ENCODE measurements at places on chromosomes 7 and 10.

- DNase-seq: no peak
Measured at GRCh38 chr10:6912424-6912823, 332.3 kb upstream of the PRKCQ start.

GRCh38 chr10:91702620-91703019 lies 69.7 kb upstream of the PPP1R3C start:
- DNase-seq: no peak

DNA sequence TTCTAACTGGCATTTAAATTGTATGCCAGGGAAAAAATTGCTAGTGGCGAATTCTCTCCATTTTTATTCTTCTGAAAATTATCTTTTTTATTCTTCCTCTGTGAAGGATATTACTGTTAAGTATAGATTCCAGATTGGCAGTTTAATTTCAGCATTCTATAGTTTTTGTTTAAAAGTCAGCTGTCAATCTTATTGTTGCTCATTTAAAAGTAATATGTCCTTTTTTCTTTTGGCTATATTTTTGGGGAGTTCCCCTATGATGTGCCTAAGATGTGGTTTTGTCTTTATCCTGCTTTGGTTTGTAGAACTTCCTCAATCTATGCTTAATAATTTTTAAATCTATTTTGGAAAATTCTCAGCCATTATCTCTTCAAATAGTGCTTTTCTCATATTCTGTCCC lies 135.9 kb downstream of the ARHGAP12 start:
- DNase-seq: no peak

DNA sequence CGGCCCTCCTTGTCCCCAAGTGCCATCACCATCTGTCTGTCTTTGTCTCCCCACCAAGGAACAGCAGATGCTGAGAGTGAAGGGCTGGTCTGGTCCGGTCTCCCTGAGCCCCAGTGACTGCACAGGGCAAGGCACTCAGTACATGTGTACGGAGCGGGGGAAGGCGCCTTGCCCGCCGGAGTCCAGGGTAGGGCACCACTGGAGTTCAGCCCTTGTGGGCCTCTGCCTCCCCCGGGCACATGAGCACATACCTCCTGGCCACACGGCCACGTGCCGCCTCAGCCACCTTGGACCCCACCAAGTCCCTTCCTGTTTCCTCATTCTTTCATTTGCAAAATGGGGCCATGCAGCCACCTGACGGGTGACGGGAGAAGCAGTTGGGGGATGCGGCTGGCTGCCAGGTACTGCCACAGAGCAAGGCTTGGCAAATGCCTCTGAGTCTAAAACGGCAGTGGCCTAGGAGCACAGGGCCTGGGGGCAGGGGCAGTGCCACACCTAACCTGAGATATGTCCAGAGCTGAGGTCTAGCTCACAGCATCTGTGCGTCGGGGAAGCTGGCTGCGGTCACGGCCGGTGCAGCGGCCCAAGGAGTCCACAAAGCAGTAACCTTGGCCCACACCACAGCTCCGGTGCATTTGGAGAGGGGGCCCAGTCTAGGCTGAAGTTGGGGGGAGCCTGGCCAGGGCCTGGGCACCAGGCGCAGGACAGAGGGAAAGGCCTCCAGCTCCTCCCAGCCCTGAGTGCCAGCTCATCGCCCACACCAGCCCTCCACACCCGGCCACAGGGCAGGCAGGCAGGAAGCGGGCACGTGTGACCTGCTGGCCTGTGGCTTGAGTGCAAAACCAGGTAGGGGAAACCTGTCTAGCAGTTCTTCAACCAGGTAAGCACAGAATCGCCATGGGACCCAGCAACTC lies 5.2 kb downstream of the ADAP1 start:
- no peak for DNase-seq

- no peak for DNase-seq
Measured at GRCh38 chr7:103686763-103687162, 240.8 kb upstream of the SLC26A5 start.

DNA sequence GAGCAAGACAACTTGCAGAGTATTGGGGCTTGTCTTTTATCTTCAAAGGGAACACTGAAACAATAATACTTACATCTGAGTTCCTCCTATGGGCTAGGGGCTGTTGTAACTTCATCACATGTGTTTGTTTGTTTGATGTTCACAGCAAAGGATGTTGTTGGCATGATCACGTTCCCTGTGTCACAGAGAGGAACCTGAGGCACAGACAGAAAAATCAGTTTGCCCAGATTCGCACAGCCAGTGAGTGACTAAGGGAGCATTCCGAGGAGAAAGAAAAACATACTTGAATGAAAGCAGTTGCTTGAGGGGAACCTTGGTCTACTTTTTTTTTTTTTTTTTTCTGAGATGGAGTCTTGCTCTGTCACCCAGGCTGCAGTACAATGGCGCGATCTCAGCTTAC lies 87.2 kb upstream of the PFKP start:
- no peak for DNase-seq

- no peak for DNase-seq
Measured at GRCh38 chr10:32104622-32105509, 48.6 kb upstream of the KIF5B start.

- DNase-seq: no peak
Measured at GRCh38 chr7:5596896-5597246, 173.2 kb upstream of the TNRC18 start.

DNA sequence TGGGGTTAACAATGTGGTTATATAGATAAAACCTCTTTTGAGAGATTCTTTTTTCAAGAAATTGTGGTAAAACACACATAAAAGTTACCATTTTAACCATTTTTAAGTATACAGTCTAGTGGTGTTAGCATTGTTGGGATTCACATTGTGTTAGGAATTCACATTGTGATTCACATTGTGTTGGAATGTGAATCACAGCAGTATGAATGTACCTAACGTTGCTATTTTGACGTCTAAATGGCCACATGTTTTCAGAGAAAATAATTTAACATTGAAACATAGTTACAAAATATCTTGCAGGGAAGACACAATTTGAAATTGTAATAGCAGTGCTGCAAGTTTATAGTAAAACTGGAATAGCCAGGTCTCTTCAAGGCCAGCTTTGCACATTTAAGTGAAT lies 129.0 kb downstream of the BICC1 start:
- DNase-seq: no peak

GRCh38 chr10:71671994-71672946 lies 47.3 kb downstream of the C10orf105 start:
- DNase-seq: no peak

- no peak for DNase-seq
Measured at GRCh38 chr10:30055226-30055662, 4.1 kb downstream of the JCAD start.

GRCh38 chr10:24501056-24501711 lies 222.5 kb downstream of the ARHGAP21 start:
- DNase-seq: no peak

- DNase-seq: no peak
Measured at GRCh38 chr7:105796365-105796764, 80.0 kb downstream of the ATXN7L1 start.

GRCh38 chr10:106310596-106310995 lies 853.9 kb downstream of the SORCS1 start:
- no peak for DNase-seq

GRCh38 chr7:112414855-112415490 lies 35.3 kb upstream of the IFRD1 start:
- no peak for DNase-seq

- no peak for DNase-seq
Measured at GRCh38 chr7:130632111-130632510, 36.4 kb downstream of the COPG2 start.

GRCh38 chr10:114053946-114054345 lies 10.3 kb downstream of the ADRB1 start:
- DNase-seq: no peak

DNA sequence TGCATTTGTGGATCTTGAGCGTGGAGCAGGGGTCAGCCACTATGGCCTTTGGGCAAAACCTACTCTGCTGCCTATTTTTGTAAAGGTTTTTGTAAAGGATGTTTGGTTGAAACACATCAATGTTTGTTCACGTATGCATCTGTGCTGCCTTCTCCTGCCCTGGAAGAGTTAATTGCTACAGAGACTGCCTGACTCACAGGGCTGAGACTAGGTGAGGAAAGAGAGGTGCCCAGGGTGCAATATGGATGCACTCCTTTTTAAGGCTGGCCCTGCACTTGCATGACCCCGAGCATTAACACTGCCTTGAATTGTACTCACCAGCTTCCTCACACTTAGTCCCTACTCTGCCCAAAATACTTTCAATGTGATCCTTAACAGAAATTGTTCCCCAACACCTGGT lies 20.9 kb upstream of the NAMPT start:
- no peak for DNase-seq

GRCh38 chr10:84294766-84295447 lies 33.5 kb upstream of the CCSER2 start:
- DNase-seq: no peak

DNA sequence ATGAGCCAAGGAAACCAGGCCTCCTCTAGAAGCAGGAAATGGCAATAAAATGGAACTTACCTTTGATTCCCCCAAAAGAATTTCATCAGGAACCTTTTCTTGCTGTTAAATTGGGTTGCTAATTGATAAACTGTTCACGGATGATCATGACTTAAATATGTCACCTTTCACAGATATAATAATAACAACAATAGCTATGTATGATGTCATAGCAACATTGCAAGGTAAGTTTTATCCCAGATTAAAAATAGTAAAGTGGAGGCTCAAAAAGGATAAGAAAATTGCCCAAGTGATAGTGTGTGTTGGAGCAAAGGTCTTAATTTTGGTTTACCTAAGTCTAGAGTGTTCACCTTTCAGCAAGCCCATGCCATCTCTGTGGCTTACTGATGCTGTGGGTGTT lies 357.6 kb upstream of the CELF2 start:
- no peak for DNase-seq

DNA sequence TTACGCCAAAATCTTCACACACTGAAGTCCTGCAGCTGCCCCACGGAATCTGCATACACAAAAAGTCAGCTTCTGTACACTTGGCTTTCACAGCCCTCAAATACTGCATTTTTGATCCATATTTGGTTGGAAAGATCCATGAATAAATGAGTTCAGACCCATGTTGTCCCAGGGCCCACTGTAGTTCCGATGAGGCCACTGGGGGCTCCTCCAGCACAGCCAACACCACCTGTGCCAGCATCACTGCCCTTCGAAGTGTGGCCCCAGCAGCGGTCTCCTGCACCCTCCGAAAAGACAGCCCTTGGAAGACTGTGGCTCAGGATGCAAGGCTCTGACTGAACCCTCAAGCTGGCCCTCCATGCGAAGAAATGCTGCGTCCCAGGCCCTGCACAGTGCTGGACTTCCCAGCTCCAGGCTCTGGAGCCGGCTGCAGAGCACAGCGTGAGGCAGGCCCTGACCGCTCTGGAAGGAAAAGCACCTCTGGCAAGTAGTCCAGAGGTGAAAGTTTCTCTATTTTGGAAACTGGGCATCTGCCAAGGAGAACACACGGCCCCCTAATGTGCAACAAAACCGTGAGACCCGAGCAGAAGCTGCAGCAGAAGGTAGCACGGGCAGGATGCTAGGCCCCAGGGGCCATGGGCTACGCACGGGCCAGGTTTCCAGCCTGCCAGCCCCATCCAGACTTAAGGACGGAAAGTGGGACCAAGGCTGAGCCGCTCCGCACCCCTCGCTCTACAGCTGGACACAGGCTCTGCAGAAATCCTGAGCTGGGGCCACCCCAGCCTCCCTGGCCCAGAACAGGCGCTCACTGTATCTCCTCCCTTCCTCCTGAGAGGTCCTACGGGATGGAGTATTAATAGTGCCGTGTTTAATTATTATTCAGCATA lies 62.6 kb downstream of the PTPRN2 start:
- no peak for DNase-seq

GRCh38 chr7:105448181-105448580 lies 59.5 kb upstream of the SRPK2 start:
- no peak for DNase-seq

DNA sequence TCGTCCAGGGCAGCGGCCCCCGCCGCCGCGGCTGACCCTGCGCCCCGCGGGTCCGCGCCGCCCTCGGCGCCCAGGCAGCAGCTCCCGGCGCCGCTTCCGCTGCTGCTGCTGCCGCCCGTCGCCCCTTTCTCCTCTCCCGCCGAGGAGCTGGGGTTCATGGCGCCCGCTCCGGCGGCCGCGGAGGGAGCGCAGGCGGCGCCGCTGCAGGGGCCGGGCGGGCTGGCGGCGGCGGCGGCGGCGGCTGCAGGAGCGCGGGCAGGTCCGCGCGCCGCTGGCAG lies 286 bp downstream of the DGKI start:
- no peak for DNase-seq

DNA sequence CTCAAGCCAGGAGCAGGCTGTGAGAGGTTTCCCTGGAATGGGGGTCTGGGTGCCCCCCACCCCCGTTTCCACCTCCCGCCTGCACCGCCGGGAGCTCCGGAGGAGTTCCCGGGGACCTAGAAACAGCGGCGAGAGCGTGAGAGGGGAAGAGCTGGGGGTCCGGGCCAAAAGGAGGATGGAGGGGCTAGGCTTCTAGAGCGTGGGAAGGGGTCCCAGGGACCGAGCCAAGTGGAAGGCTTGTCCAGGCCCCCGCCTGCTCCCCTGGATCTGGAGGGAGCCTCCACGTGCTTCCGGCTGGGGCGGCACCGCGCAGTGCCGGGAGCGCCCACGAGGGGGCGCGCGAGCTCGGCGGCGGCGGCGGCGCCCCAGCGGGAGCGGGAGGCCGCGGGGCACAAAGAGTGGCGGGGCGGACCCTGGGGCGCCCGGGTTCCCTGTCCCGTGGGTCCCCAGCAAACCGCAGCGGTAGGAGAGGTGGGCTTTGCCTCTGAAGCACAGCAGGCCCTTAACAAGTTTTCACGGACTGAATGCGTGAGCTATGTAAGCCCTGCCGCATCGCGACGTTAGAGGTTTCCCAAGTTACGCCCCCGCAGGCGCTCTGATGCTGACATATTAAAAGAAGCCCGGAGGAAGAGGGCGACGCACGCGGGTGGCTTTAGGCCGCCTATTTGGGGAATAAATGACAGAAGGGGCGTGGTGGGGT lies 104.4 kb upstream of the LRRC4 start:
- DNase-seq: peak; percentile 9

DNA sequence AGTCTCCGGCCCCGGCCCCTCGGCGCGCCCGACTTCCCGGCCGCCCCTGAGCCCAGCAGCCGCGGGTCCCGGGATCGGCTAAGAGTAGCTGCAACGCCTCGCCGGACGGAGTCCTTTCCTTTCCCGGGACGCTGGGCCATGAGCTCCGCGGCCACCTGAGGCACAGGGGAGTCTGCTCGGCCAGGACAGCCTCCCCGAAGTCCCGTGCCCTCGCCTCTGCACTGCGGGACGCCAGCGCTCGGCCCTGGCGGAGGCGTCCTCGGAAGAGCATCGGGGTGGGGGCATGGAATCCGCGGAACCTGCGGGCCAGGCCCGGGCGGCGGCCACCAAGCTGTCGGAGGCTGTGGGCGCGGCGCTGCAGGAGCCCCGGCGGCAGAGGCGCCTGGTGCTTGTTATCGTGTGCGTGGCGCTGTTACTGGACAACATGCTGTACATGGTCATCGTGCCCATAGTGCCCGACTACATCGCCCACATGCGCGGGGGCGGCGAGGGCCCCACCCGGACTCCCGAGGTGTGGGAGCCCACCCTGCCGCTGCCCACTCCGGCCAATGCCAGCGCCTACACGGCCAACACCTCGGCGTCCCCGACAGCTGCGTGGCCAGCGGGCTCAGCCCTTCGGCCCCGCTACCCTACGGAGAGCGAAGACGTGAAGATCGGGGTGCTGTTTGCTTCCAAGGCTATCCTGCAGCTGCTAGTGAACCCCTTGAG lies 502 bp downstream of the SLC18A3 start:
- no peak for DNase-seq

GRCh38 chr7:84196084-84196503 lies 1.5 kb upstream of the SEMA3A start:
- DNase-seq: no peak

- no peak for DNase-seq
Measured at GRCh38 chr10:95795602-95796001, 39.6 kb downstream of the ENTPD1 start.
